ENCODE measurements at places on chromosomes 12 and 14. TPM values are rescaled to one million over a fixed set of nuclear protein-coding genes. Genes with fewer than 3 reads are reported as not detected.

DNA sequence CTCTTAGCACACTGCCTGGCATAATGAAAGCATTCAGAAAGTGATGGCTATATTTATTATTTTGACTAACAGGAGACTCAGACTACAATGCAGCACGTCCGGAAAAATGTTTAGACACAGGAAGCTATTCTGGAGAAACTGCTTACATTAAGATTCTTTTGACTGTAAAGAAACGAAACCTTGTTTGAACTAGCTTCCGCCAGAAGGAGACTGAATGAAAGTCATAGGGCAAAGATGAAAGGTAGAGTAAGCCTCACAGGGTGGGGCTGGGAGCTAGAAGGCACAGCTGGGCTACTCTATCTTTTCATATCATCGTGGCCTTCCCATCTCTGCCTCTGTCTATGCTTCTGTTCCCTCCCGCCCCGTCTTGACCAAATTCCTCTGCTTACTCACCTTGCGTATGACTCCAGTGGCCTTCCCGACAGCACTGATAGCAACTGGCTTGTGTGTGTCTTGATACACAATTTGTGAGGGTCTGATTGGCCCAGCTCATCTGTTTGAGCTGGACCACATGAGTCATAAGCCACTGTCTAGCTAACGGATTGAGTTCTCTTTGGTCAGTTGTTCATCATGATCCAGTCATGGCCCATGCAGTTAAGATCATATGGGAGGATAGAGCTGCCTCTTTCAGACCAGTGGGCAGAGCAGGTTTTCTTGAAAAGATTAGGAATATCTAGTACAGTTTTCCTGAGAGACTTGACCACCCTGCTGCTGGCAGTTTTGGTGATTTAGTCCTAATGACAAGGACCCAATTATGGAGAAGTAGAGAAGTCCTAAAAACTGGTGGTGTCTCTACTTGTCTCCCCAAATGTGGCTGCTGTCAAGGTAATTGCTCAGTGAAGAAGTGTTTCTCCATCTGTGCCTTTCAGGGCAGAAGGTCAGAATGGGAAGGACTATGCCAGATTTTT is 151.5 kb upstream of the SLC38A2 start:
- ATAC-seq: peak; percentile 91

DNA sequence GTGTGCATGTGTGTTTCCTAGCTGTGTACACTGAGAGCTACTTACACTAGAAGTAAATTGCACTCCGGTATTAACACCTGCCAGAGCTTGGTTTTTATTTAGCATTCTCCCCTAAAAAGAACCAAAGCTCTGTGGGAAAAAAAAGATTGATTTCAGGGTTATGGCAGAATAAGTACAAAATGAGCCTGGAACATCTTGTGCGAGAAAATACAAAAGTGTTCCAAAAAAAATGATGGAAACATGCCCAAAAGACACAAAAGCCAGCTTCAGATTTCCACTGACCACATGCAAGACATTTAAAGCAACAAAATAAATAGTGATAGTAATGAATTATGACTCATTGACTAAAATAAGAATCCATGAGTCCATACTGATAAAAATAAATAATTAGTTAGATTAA is 188.3 kb downstream of the GXYLT1 start:
- ATAC-seq: no peak

The TSPAN9 gene
- total RNA-seq: 0.65 TPM

GRCh38 chr12:47882781-47883546 is 21.8 kb downstream of the VDR start:
- peak; percentile 3 for ATAC-seq

DNA sequence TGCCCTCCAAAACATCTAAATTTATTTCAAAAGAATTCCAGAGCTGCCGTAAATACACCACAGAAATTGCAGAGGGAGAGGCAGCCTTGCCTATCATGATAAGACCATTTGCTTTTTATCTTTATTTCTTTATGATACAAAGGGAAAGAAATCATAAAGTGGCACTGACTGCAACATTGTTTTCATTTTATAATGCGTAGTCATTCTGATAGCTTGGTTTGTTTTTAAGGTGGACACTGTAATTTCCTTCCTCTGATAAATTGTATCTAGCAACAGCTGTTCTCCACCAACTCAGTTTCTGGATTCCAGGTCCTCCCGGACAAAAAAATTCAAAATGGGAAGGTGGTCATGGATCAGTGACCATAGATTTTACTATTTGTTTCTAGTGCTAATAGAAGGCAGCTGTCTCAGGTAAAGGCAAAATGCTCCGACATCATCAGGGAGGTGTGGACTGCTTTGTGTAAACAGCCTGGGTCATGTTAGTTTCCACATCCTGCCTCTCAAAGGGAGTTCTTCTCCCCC is 623 bp upstream of the TSPAN8 start:
- no peak for ATAC-seq

- ATAC-seq: no peak
Measured at GRCh38 chr12:1842183-1842904, 22.0 kb downstream of the LRTM2 start.
